ENCODE measurements at places on chromosomes 3 and 15. TPM values are rescaled to one million over a fixed set of nuclear protein-coding genes. Genes with fewer than 3 reads are reported as not detected.

DNA sequence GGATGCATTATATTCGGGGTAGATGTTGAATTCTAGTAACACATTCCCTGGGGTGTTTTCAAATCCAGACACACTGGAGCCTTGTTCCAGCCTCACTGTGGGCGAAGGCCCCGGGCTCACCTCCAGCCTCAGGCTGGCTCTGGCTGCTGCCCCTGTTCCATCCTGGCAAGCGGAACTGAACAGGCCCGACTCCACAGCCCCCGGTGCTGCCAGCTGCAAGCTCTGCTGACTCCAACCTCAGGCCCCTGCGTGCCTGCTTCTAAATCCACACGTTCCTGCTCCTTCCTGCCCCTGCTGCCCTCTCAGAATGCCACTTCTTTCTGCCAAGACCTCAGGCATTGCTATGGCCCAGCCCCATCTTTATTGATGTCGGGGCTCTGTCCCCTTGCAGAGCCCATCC, 90.6 kb downstream of the LIPC start:
- no peak for DNase-seq

- DNase-seq = no peak
Measured at GRCh38 chr3:146159037-146159436, 1.9 kb downstream of the PLOD2 start.

DNA sequence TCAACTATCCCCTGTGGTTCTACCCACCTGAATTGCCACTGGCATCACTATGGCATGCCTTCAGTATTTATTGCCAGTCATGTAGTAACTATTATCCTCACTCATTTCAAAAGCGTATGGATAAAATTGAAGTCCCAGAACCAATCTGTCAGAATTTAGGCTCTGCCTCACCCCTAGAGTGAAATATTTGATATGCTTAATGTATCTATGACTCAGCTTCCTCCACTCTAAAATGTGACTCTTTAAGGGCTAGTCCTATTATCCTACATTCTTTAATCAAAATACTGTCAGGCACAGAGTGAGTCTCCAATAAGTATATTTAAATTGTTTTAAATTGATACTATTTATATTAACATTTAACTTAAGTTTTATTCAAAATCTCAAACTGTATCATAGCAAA, 27.6 kb downstream of the ARPP21 start:
- no peak for DNase-seq

DNA sequence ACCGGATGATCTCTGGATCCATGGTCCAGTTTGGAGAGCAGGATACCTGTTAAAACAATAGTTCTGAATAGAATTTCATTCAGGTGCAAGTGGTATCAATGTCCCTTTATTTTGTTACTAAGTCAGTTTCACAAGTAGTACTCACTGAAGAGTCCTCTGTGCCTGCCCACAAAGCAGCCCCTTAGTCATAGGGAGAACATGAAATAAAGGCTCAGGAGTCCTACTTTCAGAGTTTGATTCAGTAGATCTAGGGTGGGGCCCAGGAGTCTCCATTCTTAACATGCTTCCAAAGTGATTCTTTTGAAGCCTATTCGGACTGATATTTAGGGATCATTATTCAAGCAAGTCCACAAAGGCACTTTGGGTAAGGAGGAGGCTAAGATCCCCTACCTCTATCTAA, 79.8 kb upstream of the ACKR4 start:
- DNase-seq = no peak

GRCh38 chr3:45515999-45516725, 78.4 kb upstream of the LIMD1 start:
- DNase-seq = no peak

DNA sequence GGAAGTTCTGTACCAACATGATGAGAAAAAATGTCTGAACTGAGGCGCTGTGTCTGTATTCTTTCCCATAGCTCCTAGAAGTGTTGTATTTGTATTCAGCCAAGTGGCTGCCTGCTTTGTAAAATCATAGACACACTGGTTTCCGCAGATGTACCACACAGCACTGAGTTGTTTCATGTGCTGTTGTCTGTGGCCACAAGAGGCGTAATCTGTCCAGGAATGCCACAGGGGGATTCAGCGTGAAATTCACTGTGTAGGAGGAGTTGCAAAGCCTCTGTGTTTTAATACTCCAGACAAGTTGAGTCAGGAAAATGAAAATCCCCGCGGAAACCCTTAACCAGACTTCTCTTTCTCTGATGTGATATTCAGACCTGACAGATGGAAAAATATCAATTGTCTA, 462.2 kb downstream of the NSUN3 start:
- no peak for DNase-seq

GRCh38 chr3:69282181-69282580, 103.7 kb downstream of the FRMD4B start:
- no peak for DNase-seq

- no peak for DNase-seq
Measured at GRCh38 chr3:136036306-136036705, 70.8 kb downstream of the PPP2R3A start.

DNA sequence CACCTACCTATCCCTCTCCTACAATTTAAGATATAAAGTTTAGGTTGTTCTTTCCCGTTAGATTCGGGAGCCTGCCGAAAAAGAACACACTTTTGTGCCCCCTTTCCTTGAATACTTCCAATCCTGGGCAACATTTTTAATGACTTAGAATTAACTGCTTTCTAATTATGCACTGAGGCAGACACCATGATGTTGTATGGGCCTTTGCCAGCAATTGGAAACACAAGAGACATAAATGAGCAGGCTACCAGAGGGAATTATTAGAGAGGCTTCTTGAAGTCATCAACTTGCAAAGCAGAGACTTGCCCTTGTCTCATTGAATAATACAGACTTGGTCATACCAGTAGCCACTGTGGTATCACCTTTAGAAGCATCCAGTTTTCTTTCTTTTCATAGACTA, 96.8 kb downstream of the CDIN1 start:
- DNase-seq = no peak

Gene ZMYND10
- total RNA-seq = not detected

DNA sequence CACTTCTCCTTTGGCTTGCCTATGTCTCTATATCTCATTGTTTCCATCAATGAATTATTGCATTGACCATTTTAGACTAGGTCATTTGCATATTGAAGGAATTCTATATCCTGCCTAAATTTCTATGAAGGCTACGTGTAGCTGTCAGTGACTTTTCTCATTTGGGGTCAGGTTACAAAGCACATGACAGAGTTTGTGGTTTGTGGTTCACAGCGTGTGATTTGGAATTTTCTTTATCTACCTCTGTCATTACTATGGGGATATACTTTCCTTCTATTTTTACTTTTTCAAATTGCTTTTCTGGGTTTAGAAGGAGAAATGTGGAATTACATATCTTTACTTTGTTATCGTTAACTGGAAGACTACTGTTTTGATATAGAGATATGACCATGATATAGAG, 317.3 kb upstream of the CFAP20DC start:
- no peak for DNase-seq

DNA sequence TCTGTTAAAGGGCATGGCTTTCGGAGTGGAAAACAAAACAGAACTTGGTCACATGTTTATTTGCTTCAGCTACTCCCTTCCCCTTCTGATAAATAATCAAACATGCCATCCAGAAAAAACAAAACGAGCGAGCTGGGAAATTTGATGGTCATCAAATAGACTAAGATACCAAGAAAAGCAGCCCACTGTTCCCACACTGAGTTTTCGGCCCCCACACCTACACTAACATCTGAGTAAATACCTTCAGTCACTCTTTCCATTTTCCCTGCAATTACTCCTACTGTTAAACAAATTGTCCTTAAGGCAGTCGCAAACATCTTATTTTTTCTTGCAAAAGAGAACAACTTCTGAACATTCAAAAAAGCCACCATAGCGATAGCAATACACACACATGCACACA, 454.6 kb downstream of the FOXP1 start:
- DNase-seq = no peak

DNA sequence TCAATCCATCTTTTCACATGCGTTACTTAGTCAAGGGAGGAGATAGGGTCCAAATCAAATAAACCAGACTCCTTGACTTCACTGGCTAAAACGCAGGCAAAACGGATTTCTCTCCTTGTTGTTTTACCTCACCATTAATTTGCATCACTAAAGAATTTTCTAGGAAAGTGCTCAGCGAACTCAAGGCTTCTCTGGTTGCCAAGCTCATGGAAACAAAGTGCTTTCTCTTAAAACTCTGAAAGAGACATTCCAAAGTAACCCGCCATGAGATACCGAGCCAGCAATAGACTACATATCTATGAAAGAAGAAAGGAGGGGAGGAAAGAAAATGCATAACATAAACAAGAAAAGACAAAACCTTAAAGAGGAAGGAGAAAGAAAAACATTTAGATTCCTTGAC, 211.7 kb upstream of the WNT5A start:
- DNase-seq = no peak

Gene GPR62
- 0.51 TPM for total RNA-seq

DNA sequence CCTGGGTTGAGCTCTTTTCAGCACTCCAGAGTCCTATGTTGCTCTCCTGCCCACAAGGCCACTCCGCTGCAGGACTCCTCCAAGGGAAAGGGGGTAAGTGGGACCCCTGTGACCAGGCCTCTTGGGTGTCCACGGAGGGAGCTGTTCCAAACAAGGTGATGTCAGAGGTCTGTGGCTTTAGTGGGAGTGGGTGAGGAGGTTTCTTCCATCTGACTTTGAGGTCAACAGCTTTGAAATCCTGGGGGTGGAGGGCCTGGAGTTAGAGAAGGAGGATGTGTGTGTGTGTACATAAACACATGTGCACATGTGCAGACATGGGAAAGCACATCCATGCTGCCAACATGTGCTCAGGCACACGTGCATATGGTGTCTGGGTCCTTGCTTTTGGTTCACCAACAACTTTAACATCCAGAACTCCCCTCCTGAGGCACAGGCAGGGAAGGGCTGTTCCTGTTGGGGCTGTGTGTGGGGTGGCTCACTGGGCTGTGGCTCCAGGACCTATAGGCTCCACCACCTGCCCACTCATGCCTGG, 51.4 kb upstream of the TMEM115 start:
- DNase-seq = no peak

Gene NOX5
- not detected for total RNA-seq

Gene ERC2
- not detected for total RNA-seq

GRCh38 chr3:183185696-183186095, 23.2 kb upstream of the LAMP3 start:
- no peak for DNase-seq

- DNase-seq = no peak
Measured at GRCh38 chr15:58167095-58167691, 29.0 kb downstream of the AQP9 start.

Gene CKMT1B
- 0.46 TPM for total RNA-seq

Gene CD276
- 18.3 TPM for total RNA-seq

DNA sequence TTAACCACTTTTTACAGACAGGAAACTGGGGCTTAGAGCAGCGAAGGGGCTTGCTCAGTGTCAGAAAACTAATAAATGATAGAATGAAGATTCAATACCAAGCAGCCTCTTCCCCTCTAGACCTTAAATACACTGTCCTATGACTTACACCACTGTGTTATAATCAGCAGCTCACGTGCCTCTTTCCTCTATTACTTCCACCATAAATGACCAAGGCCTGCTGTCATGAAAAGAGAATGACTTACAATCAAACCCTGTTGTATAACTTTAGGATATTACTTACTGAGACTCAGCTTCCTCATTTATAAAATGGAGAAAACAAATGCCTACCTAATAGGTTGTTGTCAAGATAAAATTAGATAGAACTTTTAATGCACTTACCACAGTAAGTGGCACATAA, 11.6 kb downstream of the FMN1 start:
- DNase-seq = no peak
